CD4-positive, alpha-beta T cell (primary cell): ENCODE measurements at places on chromosomes 12 and 14. TPM values are rescaled to one million over a fixed set of nuclear protein-coding genes. Genes with fewer than 3 reads are reported as not detected.

Gene RASSF3
- 127 TPM for total RNA-seq

Gene MIP
- not detected for total RNA-seq

Gene SIX4
- not detected for total RNA-seq

Gene ITGB7
- 180 TPM for total RNA-seq

Gene ESRRB
- 0.27 TPM for total RNA-seq

- H3K4me1 ChIP-seq: peaks cover 50% of the 10 kb centered on the region
- H3K27ac ChIP-seq: no peak overlapping the region
- no peak for DNase-seq
- H3K4me3 ChIP-seq: no peak overlapping the region
Measured at GRCh38 chr14:50816395-50817047, 14.4 kb downstream of the NIN start.

DNA sequence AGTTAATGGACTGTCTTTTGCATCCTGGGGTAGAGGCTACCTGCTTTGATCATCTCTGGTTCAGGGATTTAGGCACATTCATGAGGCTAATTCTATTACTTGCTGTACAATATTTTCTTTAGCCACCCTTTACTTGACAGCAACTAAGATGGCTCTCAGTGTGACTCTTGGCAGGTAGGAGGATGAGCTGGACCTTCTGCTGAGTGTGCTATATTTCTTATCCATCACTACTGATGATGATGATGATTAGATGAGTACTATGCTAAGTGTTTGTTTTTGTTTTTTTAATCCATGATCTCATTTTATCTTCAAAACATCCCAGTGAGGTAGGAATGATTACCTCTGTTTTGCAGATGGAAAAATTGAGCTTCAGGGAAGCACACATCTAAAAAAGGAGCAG is 152.8 kb upstream of the WSCD2 start:
- no peaks in the 10 kb centered on the region for H3K36me3 ChIP-seq
- DNase-seq: no peak
- no peaks in the 10 kb centered on the region for H3K27me3 ChIP-seq
- H3K27ac ChIP-seq: no peak overlapping the region
- no peak overlapping the region for H3K4me3 ChIP-seq

DNA sequence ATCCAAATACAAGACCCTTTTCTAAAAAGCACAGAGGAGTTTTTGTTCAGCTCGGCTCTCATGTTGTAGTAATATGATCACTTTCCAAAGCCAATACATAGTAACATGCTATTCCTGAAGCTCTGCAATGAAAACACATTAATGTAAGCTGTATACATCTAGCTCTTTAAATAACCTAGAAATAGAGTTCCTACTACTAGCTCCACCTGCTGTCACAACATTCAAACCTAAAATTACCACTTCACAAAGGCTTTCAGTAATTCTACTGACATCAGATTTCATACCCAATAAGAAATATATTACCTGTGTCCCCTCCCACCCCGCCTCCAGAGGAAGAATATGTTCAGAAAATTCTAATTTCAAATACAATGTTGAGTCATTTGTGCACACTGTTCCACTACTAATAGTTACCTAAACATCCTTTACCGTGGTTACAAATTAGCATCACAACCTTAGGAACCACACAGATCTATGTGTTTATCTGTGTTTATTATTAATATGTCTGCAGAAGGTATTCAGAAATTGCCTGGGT is 17.8 kb downstream of the EFCAB11 start:
- no peaks in the 10 kb centered on the region for H3K36me3 ChIP-seq
- no peak overlapping the region for H3K27ac ChIP-seq
- no peak for DNase-seq
